ENCODE measurements at places on chromosomes 13 and 19. TPM values are rescaled to one million over a fixed set of nuclear protein-coding genes. Genes with fewer than 3 reads are reported as not detected.

KLK14 gene
- 0.63 TPM for total RNA-seq

TFDP1 gene
- total RNA-seq: 34.4 TPM

KLHL1 gene
- total RNA-seq: 60.7 TPM

ZNF492 gene
- 5.6 TPM for total RNA-seq

SIGLEC11 gene
- total RNA-seq: not detected

FCER2 gene
- total RNA-seq: not detected

CRX gene
- not detected for total RNA-seq

ZNF416 gene
- 15.0 TPM for total RNA-seq

PTGIR gene
- total RNA-seq: not detected

ZNF44 gene
- total RNA-seq: 25.4 TPM

KLK2 gene
- total RNA-seq: not detected

ZNF709 gene
- total RNA-seq: 32.6 TPM

DZIP1 gene
- 67.3 TPM for total RNA-seq

SHISA7 gene
- total RNA-seq: 8.5 TPM

PCCA gene
- total RNA-seq: 137 TPM

TRAPPC6A gene
- 4.7 TPM for total RNA-seq

GJA3 gene
- total RNA-seq: not detected

PLK5 gene
- total RNA-seq: 0.31 TPM

MCF2L gene
- total RNA-seq: 201 TPM

NEK3 gene
- 19.1 TPM for total RNA-seq

ADGRE3 gene
- total RNA-seq: not detected

CYP2A7 gene
- not detected for total RNA-seq

ACP5 gene
- total RNA-seq: not detected

Data from parietal lobe (tissue), 2 donors.